Stimulated activated CD4-positive, alpha-beta T cell treated with anti-CD3 and anti-CD28 coated beads, Interleukin-4, amount 100 ng/mL, for 4 hours (primary cell): ENCODE measurements at places on chromosomes 13 and 19.
A peak's percentile ranks its signal among the peaks of the same experiment; 100 is the strongest.

DNA sequence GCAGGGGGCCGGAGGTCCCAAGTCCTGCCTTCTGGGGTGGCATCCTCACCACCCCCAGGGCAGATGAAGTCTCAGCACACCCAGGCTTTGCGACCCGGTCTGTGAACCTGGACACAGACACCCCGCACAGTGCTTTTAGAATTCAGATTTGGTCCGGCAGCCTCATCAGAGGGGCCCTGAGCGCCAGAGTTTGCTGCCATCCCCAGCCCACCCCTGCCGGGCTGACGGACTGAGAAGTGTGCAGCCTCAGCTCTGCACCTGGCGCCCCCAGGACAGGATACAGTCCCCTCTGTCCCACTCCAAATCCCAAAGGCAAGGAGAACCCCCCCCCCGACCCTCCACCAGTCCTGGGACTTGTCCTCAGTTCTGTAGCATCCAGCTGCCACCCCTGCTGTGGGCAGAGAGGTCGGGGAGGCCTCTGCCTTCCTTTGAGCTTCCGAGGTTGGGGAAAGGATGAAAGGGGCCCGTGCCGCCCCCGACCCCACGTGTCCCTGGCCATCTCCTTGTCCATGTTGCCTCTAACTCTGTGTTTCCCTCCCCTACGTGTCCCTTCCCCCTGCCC is 16.9 kb downstream of the CAPN12 start:
- no peak for DNase-seq

DNA sequence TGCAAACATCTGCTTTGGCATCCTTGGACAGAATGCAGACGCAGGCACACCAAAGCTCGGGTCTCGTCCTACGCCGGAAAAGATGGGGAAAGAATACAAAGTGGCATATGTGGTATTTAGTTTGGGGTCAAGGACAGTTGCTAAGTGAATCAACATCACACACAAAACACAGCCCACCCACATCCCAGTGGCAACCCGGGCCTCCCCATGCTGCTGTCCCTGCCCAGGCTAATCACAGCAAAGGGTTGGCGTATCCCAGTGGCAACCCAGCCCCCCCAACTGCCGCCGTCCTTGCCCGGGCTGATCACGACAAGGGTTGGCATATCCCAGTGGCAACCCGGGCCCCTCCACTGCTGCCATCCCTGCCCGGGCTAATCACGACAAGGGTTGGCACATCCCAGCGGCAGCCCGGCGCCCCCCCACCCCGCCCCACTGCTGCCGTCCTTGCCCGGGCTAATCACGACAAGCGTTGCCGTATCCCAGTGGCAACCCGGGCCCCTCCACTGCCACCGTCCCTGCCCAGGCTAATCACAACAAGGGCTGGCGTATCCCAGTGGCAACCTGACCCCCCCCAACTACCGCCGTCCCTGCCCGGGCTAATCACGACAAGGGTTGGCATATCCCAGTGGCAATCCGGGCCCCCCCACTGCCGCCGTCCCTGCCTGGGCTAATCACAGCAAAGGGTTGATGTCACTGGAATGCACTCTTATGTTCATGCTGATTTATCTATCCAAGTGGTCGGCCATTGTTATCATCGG is 167.8 kb upstream of the SOX1 start:
- DNase-seq, result no peak

GRCh38 chr19:15402411-15403150 is 16.2 kb downstream of the AKAP8L start:
- DNase-seq, result no peak

GRCh38 chr19:16454351-16454918 is 17.3 kb downstream of the EPS15L1 start:
- no peak for DNase-seq

GRCh38 chr19:31350693-31351055 is 1.4 kb upstream of the TSHZ3 start:
- no peak for DNase-seq

DNA sequence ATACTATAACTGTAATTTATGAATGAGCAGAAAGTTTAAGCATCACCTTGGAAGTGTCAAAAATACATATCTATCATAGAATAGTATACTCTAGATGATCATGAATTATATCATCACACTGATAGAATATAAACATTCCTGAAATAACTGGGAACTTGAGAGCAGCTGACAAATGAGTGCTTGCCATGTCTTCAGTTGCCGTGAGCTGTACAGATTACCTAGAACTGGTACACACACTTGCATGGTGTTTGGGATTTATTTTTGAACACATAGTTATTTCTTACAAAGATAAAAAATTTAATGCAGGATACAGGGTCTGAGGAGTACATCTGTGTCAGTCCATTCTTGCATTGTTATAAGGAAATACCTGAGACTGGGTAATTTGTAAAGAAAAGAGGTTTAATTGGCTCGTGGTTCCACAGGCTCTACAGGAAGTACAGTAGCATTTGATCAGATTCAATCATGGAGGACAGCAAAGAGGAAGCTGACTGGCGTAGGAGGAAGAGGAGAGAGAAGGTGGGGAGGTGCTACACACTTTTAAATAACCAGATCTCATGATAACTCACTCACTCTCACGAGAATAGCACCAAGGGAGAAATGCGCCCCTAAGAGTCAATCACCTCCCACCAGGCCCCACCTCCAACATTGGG is 60.4 kb upstream of the MBNL2 start:
- no peak for DNase-seq

DNA sequence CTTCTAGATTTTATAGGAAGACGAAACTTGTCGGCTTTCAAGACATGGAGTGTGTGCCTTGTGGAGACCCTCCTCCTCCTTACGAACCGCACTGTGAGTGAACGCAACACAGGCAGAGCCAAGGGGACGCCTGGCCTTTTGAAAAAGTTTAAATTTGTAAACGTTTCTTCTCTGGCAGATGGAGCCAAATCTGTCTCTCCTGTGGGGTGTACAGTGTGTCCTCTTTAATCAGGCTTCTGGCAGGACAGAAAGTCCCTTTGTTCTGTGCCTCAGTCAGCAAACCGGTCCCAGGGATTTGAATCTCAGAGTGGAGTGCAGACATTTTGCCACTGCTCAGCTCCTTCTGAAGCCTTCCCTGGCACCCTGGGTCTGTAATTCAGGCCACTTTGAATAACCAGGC is 56.5 kb downstream of the TNFRSF19 start:
- no peak for DNase-seq

GRCh38 chr13:20711301-20712044 is 8.0 kb downstream of the IL17D start:
- DNase-seq, result no peak

DNA sequence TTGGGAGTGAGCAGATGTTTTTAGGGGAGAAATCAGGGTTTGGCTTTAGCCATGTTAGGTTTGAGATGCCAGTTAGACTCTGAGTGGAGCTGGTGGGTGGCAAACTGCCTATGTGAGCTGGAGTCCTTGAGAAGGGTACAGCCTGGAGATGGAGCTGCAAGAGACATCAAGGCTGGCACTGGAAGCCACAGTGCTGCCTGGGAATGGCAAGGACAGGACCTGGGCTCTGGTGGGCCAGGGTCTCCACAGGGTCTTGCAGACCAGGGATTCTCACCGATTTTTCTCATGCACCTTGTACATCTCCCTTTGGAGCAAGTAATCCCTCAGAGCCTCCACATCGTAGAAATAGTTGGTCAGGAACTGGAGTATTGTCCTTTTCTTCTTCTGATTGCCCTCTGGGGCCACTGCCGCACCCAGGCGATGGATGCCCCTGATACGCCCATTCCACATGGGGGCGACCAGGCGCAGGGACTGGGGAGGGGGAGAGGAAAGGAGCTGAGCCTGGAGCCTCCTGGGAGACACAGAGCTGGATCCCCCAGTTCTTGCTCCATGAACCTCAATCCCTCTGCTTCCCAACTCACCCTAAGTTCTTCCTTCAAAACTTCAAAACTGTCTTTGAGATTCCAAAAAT is 1.7 kb downstream of the DMAC2 start:
- no peak for DNase-seq

DNA sequence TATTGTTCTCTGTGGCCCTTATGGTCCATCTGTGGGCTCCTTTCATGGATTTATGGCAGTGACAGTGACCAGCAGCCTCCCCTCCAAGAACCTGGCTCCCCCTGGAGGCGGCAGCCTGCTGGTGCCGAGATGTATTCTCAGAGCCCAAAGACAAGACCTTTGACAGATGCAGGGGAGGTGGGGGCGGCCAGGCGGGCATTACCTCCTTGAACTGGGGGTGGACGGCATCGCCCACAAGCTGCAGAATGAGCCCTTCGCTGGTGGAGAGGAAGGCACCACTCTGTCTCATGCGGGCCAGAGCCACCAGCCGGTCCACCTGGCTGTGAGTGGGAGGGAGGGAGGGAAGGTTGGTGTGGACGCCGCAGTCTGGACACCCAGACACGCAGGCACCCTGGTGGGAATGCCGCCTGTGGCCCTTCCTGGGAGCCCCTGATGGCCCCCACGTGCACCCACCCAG is 6.6 kb downstream of the ISOC2 start:
- DNase-seq, result peak; percentile 39

GRCh38 chr19:11247391-11247790 is 8.0 kb downstream of the ANGPTL8 start:
- no peak for DNase-seq

DNA sequence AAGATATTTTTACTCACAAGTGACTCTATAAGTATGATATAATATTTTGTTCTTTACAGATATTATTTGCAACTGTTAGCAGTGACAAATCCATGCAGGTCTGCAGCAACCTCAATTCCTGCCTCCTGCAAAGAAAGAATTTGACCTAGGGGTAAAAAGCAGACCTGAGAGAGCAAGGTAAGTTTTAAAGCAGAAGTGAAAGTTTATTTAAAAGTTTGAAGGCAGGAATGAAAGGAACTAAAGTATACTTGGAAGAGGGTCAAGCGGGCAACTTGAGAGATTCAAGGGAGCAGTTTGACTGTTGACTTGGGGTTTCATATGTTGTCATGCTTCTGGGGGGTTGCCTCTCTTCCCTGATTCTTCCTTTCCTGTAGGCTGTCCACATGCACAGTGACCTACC is 520.1 kb upstream of the PCDH20 start:
- DNase-seq, result no peak

GRCh38 chr13:46296115-46296822 is 84.5 kb downstream of the LRRC63 start:
- no peak for DNase-seq

DNA sequence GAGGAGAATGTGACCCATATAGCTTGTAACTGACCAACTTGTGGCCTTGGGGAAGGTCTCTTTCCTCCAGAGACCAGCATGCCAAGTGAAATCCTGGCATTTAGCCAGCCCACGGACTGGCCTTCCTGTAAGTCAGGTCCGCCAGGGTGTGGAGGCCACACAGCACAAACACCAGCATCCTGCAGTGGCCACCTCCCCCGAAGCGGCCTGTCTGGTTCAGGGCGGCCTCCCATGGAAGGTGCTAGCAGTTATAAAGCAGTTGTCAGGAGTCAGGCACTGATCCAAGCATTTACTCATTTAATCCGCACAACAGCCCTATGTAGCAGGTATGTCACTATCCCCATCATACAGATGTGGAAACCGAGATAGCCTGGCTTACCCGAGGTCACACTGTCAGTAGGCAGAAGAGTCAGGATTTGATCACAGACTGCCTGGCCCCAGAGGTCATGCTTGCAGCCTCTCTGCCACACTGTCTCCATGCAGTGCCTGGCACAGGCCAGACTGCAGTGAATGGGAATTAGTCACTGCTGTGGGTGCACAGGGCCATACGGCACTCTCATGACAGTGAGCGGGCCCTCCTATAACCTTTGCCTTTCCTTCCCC is 36.7 kb downstream of the CAPN12 start:
- no peak for DNase-seq

GRCh38 chr13:98848746-98849145 is 96.3 kb upstream of the SLC15A1 start:
- DNase-seq, result no peak

GRCh38 chr13:75442736-75443234 is 39.2 kb downstream of the TBC1D4 start:
- no peak for DNase-seq

DNA sequence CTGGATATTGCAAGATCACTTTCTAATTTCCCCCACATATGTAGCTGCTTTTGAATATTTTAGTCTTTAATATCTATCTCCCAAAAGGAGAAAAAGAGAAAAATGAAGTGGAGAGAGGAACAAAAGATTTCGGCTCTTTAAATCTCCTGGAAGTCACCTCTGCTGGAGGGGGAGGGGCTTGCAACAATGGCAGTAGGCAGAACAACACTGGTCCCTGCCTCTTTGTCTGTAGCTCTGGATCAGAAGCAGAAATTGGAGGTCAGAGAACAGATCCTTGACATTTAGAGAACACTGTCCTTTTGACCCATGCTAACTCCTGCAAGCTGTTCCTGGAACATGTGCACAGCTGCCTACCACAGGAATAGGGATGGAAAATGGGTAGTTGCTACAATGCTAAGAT is 86.7 kb upstream of the GPR12 start:
- DNase-seq, result no peak

GRCh38 chr13:40377783-40378182 is 288.7 kb downstream of the FOXO1 start:
- DNase-seq, result peak; percentile 18

DNA sequence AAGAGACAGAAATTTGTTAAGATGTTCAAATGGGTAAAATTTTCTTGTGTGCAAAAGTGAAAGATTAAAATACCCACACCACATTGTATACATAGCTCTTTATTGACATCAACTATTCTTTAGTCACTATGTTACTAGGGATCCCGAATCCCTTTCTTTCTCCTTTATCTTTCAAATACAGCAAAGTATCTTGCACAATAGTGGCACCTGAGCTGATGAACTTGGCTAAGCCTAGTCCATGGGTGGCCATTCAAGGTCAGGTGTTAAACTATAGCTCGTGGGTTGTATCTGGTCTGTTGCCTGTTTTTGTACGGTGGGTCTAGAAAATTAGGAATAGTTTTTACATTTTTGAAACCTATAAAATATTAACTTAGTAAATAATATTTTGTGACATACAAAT is 210.9 kb downstream of the SLITRK6 start:
- DNase-seq, result no peak

DNA sequence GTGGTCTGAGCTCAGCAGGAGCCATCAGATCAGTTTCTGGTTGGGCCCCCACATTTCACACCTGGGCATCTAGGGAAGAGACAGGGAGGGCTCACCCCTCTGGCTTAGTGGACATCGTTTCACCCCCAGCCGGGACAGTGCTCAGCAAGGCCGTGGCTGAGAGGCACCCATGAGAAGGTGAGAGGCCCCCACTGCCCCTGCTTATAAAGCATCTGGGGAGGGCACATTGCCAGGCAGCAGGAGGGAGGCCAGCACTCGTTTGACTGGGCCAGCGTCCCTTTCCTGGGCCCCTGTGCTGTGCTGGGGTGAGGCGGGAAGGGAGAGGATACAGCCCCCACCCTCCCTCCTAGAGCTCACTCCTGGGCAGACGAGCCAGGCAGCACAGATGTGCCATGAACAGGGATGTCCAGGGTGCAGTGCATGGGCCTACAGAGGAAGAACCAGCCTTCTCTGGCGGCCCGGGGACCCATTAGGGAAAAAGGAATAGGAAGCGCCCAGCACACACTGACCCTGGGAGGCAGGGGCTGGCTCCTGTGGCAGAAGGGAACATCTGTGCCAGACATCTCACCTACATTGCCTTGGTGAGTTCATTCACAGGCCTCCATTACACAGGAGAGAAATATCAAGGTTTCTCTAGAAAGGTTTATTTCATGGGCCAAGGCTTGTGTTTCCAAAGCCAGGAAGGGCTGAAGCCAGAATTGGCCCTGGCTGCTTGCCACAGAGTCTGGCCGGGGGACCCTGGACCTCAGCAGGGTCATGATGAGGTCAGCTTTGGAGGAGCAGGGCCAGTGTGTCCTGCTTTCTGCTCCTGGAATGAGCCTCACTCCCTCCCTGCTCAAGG is 7.7 kb downstream of the AP1M1 start:
- no peak for DNase-seq
